ENCODE measurements at places on chromosomes 16 and 17.

- no peak for DNase-seq
Observed at GRCh38 chr16:64754279-64754678, 367.6 kb downstream of the CDH11 start.

DNA sequence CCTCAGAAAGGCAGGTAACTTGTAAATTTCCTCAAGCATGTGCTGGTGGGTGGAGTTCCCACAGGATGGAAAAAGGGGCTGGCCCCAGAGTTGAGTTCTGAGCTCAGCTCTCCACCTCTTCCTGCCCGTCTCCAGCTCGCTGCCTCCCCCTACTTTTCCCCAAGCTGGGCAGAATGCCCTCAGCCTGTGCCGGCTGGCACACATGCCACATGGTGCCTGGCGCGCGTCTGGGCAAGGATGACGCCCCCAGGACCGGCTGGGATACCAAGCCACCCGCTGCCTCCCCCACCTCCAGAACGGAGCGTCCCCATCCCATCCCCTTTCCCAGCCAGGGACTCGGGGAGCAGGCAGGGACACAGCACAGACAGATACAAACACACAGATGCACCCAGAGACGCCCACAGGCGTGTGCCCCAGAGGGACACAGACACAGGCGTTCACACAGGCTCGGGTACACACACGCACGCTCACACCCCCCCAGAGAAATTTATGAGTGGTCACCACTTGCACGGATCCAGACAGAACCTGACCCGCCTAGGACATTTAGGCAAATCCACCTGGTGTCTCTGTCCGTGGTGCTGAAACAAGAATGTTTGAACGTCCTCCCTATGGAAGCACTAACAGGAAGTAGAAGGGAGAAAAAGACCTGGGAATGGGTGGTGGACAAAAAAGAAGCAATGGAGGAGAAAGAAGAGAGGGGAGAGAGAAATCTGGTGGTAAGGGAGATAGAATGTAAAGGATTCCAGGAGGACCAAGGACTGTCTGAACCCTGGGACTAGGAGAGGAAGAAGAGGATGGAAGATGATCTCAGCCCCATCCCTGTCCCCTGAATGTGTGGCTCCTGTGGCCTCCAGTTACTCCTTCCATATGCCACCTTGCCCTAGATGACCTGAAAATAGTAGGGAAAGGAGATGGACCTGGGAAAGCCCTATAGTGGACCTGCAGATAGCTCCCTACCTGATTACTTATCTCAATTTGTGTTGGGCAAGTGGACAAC, 15.5 kb downstream of the NEUROD2 start:
- no peak for DNase-seq

DNA sequence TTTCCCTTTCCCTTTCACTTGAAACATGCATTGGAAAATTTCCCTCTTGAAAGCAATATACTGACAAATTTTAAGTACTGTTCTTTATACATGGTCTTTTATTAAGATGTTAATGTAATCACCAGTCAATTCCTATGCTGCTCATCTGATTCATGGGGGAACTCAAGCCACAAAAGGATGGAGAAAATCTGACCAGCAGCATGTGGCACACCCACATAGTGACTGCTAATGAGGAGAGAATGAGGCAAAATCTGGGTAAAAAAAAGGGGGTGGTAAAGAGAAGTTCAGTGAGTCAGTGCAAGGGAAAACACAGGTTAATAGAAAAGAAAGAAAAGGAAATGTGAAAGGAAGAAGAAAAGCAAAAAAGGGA, 11.3 kb downstream of the RFFL start:
- DNase-seq: no peak

GRCh38 chr17:78168903-78169793, 767 bp downstream of the SYNGR2 start:
- no peak for DNase-seq

- no peak for DNase-seq
Observed at GRCh38 chr16:11681556-11681955, 13.3 kb downstream of the SNN start.

- DNase-seq: no peak
Observed at GRCh38 chr17:47735536-47736011, 2.5 kb downstream of the TBX21 start.

DNA sequence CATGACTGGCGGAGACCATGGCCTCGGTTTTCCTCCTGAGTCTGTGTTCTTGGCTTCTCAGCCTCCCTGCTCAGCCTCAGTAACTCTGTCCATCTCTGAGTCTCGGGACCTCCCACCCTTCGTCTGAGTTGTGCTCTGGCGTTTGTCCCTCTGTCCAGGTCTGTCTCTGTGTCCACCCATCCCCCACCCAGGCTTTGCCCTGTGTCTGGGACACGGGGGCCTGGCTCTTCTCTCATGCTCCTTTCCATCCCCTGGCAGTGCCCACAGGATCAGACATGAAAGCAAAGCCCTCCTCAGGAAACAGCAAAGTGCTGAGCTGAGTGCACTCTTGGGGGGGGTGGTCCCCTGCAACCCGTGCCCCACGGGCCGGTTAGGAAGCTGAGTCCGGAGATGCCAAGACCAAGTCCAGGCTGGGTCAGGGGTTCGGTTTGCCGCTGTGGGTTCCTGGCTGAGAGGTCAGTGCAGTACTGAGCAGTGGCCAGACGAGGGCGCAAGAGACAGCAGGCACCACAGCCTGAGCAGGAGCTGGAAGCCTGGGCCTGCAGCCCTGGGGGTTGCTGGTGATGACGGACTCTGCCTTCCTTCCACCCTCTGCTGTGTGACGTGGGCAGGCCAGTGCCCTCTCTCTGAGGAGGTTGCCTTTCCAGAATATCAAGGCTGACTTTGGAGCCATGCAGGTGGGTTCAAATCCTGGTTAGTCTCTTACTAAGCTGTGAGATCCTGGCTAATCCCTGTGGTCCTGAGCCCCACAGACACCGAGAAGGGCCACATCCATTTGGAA, 2.5 kb downstream of the P2RX1 start:
- peak; percentile 66 for DNase-seq

GRCh38 chr16:31063843-31064611, 10.0 kb downstream of the ZNF668 start:
- no peak for DNase-seq

GRCh38 chr17:69084911-69085310, 24.2 kb upstream of the ABCA9 start:
- DNase-seq: no peak

GRCh38 chr16:30377812-30378235, 3.2 kb downstream of the MYL11 start:
- peak; percentile 93 for DNase-seq

DNA sequence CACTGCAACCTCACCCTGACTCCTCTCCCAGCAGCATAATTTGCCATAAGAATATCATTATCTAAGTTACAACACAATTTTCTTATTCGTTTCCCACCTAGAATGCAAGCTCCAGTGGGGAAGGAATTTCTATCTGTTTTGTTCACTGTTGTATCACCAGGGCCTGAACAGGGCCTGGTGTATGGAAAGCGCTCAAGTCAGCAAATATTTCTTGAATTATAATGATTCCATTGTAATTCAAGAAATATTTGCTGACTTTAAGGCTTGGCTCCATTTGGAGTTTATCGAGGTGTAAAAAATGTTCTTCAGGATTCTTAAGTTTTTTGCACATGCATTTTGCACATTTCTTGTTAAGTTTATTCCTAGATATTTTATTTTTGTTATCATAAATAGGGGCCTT, 58.4 kb downstream of the RBFOX3 start:
- DNase-seq: no peak

GRCh38 chr17:31475378-31476162, 84.1 kb downstream of the RAB11FIP4 start:
- no peak for DNase-seq

GRCh38 chr16:66746682-66747081, 4.7 kb downstream of the DYNC1LI2 start:
- DNase-seq: no peak

GRCh38 chr16:30797670-30798309, 10.8 kb upstream of the ZNF629 start:
- no peak for DNase-seq

DNA sequence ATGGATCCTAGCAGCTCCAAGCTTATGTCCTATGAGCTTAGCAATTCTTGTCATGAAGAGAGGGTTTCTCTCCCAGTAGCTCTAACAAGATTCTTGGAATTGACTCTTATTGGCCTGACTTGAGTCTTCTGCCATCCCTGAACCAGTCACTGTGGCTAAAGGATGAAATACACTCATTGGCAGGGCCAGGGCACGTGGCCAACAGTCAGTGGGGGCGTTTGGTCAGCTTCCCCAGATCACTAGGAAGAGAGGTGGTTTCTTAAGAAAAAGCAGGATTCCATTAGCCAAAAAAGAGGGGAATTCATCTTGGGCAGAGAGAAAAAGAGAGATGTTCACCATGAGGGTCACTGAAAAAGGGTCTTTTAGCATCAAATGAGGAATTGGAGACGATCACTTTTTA, 363.2 kb downstream of the SNX29 start:
- DNase-seq: no peak

GRCh38 chr17:77131904-77132303, 8.9 kb upstream of the SEC14L1 start:
- no peak for DNase-seq

DNA sequence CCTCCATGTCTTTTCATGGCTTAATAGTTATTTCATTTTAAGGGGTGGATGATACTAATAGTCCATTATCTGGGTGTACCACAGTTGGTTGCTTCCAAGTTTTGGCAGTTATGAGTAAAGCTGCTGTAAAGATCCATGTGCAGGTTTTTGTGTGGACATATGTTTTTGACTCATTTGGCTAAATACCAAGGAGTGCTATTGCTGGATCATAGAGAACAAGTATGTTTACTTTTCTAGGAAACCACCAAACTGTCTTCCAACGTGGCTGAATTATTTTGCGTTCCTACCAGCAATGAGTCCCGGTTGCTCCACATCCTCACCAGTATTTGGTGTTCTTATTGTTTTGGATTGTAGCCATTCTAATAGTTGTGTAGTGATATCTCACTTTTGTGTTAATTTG, 181.9 kb downstream of the SPECC1 start:
- DNase-seq: no peak

GRCh38 chr16:66099306-66099705, 267.2 kb upstream of the CDH5 start:
- no peak for DNase-seq

DNA sequence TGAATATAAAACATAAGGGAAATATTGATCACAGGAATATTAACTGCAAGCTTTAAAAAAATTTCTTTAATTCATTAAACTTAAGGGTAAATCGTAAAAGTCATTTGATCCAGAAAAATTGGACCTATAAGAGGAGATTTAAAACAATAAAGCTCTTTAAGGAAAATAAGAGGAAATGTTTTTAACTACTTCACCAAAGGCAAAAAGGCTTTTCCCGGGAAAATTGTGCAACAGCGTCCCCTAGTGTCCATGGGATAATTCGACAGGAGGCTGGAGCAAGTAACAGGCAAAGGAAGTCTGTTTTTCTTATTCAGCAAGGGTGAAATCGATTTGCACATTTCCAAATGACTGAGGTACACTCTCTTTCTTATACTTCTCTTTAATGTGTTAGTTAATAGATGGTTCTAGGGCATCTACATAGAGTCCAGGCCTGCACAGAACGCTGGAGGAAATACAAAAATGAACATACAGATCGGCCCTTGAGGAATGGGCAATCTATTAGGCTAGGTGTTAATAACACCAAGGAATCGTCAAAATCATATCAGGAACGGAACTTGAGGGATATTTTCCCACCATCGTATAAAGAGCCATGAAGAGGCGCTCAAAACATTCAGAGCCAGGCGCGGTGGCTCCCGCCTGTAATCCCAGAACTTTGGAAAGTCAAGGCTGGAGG, 61.4 kb downstream of the ZNF18 start:
- DNase-seq: no peak

- DNase-seq: no peak
Observed at GRCh38 chr17:17841601-17842025, 4.8 kb upstream of the SREBF1 start.

- peak; percentile 54 for DNase-seq
Observed at GRCh38 chr17:64020056-64020766, at the start of gene ICAM2. ICAM2 (minus strand) TSS chr17:64020633; CDS start chr17:64006691, 13,942 bp downstream.

GRCh38 chr17:72205357-72205756, 84.5 kb downstream of the SOX9 start:
- no peak for DNase-seq

- DNase-seq: no peak
Observed at GRCh38 chr17:79290726-79291125, 216.1 kb downstream of the ENGASE start.

DNA sequence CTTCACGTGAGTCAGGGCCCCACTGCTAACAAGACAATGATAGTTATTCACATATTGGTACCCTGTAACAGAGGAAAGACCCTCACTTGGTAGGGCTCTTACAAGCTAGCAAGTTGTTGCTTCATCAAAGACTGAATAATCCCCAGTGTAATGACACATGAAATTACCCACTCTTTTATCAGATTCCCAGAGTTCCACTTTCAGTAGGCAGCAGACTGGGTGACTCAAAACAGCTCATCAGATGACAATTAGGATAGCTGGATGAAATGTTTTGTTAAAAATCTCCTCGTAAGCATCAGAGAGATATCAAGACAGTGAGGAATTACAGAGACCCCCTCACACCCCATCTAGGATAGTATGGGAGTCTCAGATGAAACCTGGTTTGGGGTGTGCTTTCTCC, 6.8 kb upstream of the OR1E2 start:
- DNase-seq: no peak

DNA sequence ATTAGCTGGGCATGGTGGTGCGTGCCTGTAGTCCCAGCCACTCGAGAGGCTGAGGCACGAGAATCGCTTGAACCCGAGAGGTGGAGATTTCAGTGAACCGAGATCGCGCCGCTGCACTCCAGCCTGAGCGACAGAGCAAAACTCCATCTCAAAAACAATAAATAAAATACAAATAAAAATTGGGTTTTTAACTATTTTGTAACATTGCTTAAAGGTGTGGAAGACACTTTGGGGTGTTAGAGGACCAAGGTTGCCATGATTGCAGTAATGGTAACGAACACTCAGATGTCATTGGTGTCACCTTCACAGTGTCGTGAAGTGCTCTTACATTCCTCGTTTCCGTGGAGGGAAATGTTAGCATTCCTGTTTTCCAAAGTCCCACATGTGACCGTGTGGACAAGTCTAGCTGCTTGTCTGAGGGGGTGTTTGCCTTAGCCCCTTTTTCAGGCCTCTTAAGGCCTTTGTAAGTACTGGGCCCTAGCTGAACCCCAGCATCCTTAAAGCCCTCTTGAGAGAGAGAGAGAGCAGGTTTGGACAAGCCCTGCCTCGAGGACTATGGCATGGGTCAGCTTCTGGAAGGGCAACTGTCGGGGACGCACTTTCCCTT, 8.6 kb downstream of the C16orf96 start:
- DNase-seq: no peak

GRCh38 chr16:278863-279366, 1.5 kb upstream of the ARHGDIG start:
- DNase-seq: no peak

- no peak for DNase-seq
Observed at GRCh38 chr17:16254773-16255400, 37.9 kb downstream of the PIGL start.

GRCh38 chr17:81337476-81337879, 42.4 kb upstream of the SLC38A10 start:
- no peak for DNase-seq

- DNase-seq: no peak
Observed at GRCh38 chr17:17628388-17629008, 37.0 kb upstream of the PEMT start.

- DNase-seq: no peak
Observed at GRCh38 chr17:44011876-44012275, 2.9 kb downstream of the TMEM101 start.

- no peak for DNase-seq
Observed at GRCh38 chr17:14942526-14943190, 322.5 kb downstream of the PMP22 start.

- no peak for DNase-seq
Observed at GRCh38 chr16:81627729-81628244, 151.3 kb upstream of the PLCG2 start.
